Suppressor macrophage (primary cell): ENCODE measurements at places on chromosomes 5 and 9.

- no peak for DNase-seq
Observed at GRCh38 chr5:127762412-127762811, 59.2 kb downstream of the CCDC192 start.

- no peak for DNase-seq
Observed at GRCh38 chr5:315488-316209, 5.9 kb upstream of the AHRR start.

- peak; percentile 79 for DNase-seq
Observed at GRCh38 chr9:128034821-128035652, 32.1 kb downstream of the NAIF1 start.

DNA sequence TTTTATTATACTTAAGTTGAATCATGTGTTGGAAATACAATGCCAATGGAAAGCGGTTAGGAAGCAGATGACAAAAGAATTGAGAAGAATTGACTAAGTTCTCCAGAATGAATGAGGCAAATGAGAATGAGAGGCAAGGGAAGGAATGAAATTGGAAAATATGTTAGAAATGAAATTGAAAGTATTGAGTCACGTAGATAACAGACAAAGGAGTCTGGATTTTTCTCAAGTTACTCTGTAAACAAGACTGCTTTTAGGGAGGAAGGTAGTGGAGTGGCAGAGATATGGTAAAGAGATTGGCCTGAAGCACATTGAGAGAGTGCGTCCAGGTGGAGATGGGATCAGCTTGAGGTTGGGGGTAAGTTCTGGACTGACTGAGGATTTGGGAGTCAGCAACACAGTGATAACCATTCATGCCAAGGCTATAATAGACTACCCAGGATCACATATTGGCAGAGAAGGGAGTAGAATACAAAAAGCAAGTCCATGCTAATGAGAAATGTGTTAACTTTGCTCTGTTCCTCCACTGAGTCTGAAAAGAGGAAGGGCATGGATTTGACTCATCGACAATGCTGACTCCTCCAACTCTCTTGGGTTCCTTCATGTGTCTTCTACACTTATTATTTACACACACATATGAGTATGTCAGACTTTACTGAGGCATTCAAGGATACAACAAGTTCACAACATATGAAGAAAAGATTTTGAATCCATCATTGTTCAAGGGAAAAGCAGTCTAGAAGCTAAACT lies 814.2 kb upstream of the ZNF608 start:
- no peak for DNase-seq

DNA sequence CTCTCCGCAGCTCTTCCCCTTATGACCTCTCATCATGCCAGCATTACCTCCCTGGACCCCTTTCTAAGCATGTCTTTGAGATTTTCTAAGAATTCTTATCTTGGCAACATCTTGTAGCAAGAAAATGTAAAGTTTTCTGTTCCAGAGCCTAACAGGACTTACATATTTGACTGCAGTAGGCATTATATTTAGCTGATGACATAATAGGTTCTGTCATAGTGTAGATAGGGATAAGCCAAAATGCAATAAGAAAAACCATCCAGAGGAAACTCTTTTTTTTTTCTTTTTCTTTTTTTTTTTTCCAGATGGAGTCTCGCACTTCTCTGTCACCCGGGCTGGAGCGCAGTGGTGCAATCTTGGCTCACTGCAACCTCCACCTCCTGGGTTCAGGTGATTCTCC lies 20.7 kb upstream of the IL13 start:
- no peak for DNase-seq

- DNase-seq: no peak
Observed at GRCh38 chr5:170606941-170607340, 103.1 kb downstream of the KCNIP1 start.

- peak; percentile 21 for DNase-seq
Observed at GRCh38 chr9:129832982-129833381, 2.1 kb downstream of the C9orf78 start.

DNA sequence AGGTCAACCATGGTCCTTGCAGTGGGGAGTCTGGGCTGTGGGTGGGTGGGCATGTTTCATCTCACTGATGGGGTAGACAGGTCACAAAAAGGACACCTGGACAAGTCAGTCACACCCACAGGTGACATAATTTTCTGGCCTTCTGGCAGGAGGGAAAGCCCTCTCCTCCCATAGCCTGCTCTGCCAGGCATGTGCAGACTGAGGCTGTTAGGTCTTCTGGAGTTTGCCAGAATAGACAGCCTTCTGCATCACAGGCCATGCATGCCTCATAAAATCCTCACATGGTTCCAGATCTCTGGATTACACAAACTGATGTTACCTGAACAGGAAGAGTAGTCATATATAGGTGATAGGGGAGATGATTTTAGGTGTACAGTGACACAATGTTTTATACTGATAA lies 49.1 kb downstream of the ARHGAP26 start:
- no peak for DNase-seq

- DNase-seq: no peak
Observed at GRCh38 chr9:107948601-107949000, 459.0 kb upstream of the KLF4 start.

DNA sequence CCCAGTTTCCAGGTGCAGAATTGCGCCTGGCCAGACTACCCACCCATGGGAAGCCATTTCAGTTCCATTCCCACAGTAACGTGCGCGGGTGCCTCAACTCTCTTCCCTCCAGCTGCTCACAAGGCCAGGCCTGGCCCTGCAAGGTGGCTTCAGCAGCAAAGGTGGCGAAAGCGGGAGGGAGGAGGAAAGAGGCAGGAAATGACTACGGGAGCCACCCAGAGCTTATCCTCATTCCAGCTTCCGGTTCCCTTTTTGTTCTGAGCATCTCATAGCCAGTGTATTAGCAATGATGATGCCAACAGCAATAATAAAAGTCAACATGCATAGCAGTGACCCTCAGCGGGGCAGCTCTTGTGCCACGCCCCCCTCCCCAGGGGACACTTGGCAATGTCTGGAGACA lies 101.5 kb upstream of the BOD1 start:
- peak; percentile 64 for DNase-seq

- no peak for DNase-seq
Observed at GRCh38 chr9:97511655-97512427, 10.4 kb downstream of the TMOD1 start.

DNA sequence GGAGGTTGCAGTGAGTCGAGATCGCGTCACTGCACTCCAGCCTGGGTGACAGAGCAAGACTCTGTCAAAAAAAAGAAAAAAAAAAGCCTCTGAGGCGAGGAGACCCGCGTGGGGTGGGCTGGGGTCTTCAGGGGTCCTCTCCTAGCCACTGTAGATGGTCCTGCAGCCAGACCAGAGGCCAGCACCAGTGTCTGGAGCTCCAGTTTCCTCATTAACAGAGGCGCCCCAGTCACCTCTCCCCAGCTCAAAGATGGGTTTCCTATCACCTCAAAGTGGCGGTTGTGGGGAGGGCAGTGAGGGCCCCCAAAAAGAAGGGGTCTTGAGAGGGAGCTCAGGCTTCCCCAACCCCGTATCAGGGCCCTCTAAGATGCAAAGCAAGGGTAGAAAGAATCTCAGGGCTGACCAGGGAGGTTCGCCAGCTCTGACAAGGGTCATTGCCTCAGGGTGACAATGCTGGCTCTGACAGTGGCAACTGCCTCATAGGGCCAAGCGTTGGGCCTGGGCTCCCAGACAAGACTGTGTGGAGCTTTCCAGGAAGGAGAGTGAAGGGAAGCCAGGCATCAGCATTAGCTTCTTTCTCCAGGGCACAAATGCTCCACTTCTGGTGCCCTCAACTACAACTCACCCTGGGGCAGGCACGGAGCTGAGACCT lies 15.0 kb downstream of the STK10 start:
- DNase-seq: no peak

GRCh38 chr5:174387448-174387847 lies 336.9 kb upstream of the MSX2 start:
- no peak for DNase-seq
